ENCODE measurements at places on chromosomes 1 and 21.

- DNase-seq = no peak
Measured at GRCh38 chr1:98813738-98814309, 152.3 kb downstream of the SNX7 start.

DNA sequence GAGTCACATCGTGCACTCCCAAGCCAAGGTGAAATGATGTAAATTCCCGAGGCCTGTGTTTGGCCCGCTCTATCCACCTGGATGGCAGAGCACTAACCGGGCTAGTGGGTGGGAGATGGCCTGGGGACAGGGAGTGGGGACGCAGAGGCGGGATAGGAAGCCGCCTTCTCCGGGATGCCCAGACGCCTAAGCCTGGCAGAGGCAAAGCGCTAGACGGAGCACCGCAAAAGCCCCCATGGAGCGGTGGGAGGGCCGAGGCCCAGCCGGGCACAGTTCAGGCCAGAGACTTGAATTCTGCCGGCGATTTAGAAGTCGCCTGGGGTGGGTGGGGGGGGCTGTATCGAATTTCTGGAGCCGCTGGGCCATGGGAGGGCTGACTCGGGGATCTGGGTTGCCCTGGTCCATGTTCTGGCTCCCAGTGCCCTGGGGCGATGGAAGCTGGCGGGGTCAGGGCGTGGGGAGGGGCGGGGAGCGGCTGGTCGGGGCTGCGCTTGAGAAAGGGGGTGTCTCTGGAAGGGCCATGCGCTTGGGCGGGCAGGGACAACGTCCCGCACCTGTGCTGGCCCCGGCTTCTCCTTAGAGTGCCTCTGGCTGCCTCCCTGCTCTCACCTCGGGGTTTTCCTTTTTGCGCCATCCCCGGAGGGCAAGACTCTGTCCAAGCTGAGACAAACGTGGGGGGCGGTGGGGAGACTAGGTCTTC, 28.0 kb downstream of the KIAA2013 start:
- no peak for DNase-seq

DNA sequence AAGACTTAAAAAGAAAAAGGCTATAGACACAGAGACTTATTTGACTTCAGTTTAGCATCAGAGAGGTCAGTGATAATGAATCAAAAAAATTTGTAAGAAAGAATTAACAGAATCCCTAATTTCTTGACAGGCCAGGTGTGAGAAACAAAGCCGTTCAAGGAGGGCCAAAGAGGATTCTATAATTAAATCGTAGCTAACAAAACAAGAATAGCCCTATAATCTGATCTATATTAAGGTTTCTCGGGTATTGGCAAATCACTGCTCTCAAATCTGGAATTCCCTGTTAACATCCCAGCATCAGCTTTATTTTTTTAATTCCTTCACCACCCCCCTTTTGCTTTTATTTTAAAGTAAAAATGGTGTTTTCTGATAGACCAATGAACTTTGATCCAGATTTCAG, 60.3 kb downstream of the PUM1 start:
- DNase-seq = no peak

- no peak for DNase-seq
Measured at GRCh38 chr1:156912861-156913808, 7.3 kb upstream of the LRRC71 start.

- DNase-seq = no peak
Measured at GRCh38 chr1:3807769-3808168, 11.5 kb upstream of the LRRC47 start.

DNA sequence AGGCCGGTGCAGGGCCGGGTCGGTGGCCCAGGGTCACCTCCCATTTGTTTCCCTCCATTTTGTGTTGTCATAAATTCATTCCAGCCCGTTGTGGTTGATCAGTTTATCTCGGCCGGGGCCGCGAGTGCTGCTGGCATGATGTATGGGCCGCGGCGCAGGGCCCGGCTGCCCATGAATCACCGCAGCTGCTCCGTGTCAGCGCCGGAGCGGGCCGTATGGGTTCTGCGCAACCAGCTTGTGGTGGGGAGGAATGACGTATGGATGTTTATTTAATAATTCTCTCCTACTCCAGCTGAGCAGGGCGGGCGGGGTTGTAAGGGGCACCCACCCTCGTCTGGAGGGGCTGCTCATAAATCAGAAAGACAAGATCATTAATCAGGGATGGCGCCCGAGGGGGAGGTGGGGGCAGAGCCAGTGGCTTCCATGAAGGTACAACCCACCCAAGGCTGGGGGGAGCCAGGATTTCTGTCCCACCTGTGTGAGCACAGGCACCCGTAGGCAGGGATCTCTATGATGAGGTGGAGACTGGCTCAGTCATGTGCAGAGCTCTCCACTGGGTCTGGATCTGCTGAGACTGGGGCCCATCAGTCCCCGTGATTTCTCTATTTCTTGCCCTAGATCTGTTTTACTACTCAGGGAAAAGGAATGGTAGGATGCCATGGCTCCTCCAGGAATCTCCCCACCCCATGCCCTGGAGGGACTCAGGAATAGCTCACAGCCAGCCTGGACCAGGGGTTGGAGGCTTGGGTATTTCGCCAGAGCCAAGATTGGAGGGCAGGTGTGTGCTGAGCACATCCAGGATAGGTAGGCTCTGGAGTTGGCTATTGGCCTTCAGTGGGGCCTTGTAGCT, 27.8 kb downstream of the TMEM53 start:
- no peak for DNase-seq

- no peak for DNase-seq
Measured at GRCh38 chr1:192878249-192878648, 69.4 kb downstream of the RGS2 start.

GRCh38 chr1:73909043-73909562, 288.9 kb downstream of the LRRIQ3 start:
- DNase-seq = no peak

GRCh38 chr1:215082532-215083382, at the start of gene KCNK2:
KCNK2 (plus strand) TSS chr1:215082737; CDS start chr1:215083386, 649 bp downstream.
- peak; percentile 70 for DNase-seq

GRCh38 chr1:204572923-204573922, 57.0 kb downstream of the MDM4 start:
- DNase-seq = no peak

Data from neural progenitor cell (in vitro differentiated cells).